Colonic mucosa (tissue), 4 donors: ENCODE measurements at places on chromosomes 2 and 18. TPM values are rescaled to one million over a fixed set of nuclear protein-coding genes. Genes with fewer than 3 reads are reported as not detected.

SPP2 gene
- not detected for total RNA-seq

TMEM247 gene
- total RNA-seq, result not detected

TMEM131 gene
- 52.4 TPM for total RNA-seq

FAM228A gene
- not detected for total RNA-seq

ZNF892 gene
- 2.2 TPM for total RNA-seq

PSMD1 gene
- 74.1 TPM for total RNA-seq

DNA sequence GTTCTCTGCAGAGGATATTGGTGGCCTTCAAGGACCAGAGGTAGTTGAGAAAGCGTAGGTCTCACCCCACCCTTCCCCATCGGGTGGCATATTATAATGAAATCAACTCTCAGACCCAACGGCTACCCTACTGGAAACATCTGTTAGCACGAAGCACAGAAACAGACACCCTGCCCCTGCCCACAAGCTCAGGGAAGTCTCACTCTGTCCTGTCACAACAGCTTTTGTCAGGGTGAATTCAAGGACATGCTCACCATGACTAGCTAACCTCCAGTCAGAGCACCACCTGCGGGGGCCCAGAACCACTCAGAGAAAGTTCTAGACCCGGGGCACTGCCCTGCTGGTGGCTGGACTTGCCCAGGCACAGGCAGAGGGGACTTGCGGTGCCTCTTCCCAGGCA lies 3.5 kb upstream of the B3GNT7 start:
- no peak overlapping the region for H3K4me3 ChIP-seq
- no peaks in the 10 kb centered on the region for H3K36me3 ChIP-seq
- no peak for DNase-seq
- H3K27me3 ChIP-seq, result no peaks in the 10 kb centered on the region
- H3K27ac ChIP-seq, result no peak overlapping the region

- DNase-seq, result no peak
- H3K4me1 ChIP-seq, result no peaks in the 10 kb centered on the region
- H3K36me3 ChIP-seq, result no peaks in the 10 kb centered on the region
- H3K27ac ChIP-seq, result no peak overlapping the region
- H3K4me3 ChIP-seq, result no peak overlapping the region
- no peaks in the 10 kb centered on the region for H3K27me3 ChIP-seq
Observed at GRCh38 chr18:60113396-60113795, 213.6 kb downstream of the PMAIP1 start.

DNA sequence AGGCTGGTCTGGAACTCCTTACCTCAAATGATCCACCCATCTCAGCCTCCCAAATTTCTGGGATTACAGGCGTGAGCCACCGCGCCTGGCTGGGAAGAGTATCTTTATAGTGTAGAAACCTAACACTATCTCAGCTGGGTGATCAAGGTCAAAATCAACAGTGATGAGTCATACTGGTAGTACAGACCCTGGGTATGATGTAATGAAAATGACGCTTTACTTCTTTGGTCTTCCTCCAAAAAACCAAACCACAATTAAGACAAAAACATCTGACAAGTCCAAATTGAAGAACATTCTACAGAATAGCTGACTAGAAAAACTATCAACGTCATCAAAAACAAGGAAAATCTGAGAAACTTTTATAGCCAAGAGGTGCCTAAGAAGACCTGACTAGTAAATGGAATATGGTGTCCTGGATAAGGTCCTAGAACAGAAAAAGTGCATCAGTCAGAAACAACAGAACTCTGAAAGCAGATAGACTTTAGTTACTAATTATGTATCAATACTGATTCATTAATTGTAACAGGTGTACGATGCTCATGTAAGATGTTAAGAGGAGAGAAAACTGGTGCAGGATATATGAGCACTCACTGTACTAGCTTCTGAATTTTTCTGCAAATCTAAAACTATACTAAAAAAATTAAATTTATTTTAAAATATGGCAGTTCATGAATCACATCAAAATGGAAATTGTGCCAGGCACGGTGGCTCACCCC lies 25.4 kb downstream of the PDCL3 start:
- H3K4me3 ChIP-seq, result no peak overlapping the region
- H3K27me3 ChIP-seq, result no peaks in the 10 kb centered on the region
- H3K27ac ChIP-seq, result no peak overlapping the region
- no peaks in the 10 kb centered on the region for H3K4me1 ChIP-seq

GRCh38 chr2:2389215-2389614 lies 58.1 kb upstream of the MYT1L start:
- H3K36me3 ChIP-seq, result no peaks in the 10 kb centered on the region
- H3K27me3 ChIP-seq, result no peaks in the 10 kb centered on the region
- no peak overlapping the region for H3K27ac ChIP-seq
- no peak for DNase-seq

GRCh38 chr2:960061-960736 lies 9.6 kb downstream of the SNTG2 start:
- H3K36me3 ChIP-seq, result no peaks in the 10 kb centered on the region
- H3K27ac ChIP-seq, result no peak overlapping the region
- H3K27me3 ChIP-seq, result no peaks in the 10 kb centered on the region
- no peak overlapping the region for H3K4me3 ChIP-seq
- no peaks in the 10 kb centered on the region for H3K4me1 ChIP-seq

GRCh38 chr2:191951376-191951775 lies 104.5 kb upstream of the CAVIN2 start:
- no peak overlapping the region for H3K27ac ChIP-seq
- H3K36me3 ChIP-seq, result no peaks in the 10 kb centered on the region
- no peak for DNase-seq
- H3K4me1 ChIP-seq, result no peaks in the 10 kb centered on the region
- no peaks in the 10 kb centered on the region for H3K27me3 ChIP-seq

DNA sequence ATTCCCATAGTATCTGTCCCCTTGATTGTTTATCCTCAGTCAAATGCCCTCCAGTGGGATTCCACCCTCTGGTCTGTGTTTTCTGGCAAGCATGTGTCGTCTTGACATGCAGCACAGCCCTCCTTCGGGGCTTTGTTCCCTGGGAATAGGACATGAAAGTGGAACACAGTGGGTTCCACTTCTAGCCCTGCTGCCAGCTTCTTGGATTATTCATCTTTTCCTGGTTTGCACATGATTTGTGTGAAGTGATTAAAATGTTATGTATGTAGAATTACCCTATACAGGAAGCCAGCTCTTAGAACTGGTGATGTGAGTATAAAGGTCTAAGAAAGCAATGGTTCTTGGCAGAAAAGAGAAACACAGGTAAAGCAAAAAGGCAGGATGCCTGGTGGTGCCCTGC lies 142.3 kb downstream of the TANC1 start:
- H3K27ac ChIP-seq, result no peak overlapping the region
- H3K27me3 ChIP-seq, result no peaks in the 10 kb centered on the region

GRCh38 chr2:218877331-218877730 lies 3.3 kb upstream of the WNT10A start:
- H3K27me3 ChIP-seq, result peaks cover 72% of the 10 kb centered on the region
- H3K4me1 ChIP-seq, result no peaks in the 10 kb centered on the region
- H3K36me3 ChIP-seq, result no peaks in the 10 kb centered on the region
- no peak overlapping the region for H3K27ac ChIP-seq
- no peak overlapping the region for H3K4me3 ChIP-seq

- DNase-seq, result no peak
- no peak overlapping the region for H3K4me3 ChIP-seq
- no peaks in the 10 kb centered on the region for H3K36me3 ChIP-seq
- no peaks in the 10 kb centered on the region for H3K27me3 ChIP-seq
- H3K27ac ChIP-seq, result no peak overlapping the region
Observed at GRCh38 chr2:2738276-2738675, 407.2 kb upstream of the MYT1L start.

DNA sequence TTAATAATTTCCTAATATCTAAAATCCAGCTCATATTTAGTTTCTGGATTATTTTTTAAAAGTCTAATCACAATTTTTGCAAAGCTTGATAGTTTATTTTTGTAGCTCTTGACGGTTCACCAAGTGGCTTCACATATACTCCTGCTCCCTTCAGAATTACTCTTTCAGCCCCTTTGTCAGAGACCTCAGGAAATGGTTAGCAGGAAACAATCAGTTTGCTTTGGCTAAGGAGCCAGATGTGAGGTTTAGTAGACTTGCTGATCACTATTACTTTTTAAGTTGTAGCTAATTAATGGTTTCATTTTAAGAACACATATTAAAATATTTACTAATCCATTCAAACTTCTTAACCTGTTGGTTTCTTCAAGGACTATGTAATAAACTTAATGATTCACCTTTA lies 2.3 kb downstream of the RBBP8 start:
- no peaks in the 10 kb centered on the region for H3K36me3 ChIP-seq
- H3K4me1 ChIP-seq, result no peaks in the 10 kb centered on the region
- H3K4me3 ChIP-seq, result no peak overlapping the region
- H3K27me3 ChIP-seq, result no peaks in the 10 kb centered on the region

DNA sequence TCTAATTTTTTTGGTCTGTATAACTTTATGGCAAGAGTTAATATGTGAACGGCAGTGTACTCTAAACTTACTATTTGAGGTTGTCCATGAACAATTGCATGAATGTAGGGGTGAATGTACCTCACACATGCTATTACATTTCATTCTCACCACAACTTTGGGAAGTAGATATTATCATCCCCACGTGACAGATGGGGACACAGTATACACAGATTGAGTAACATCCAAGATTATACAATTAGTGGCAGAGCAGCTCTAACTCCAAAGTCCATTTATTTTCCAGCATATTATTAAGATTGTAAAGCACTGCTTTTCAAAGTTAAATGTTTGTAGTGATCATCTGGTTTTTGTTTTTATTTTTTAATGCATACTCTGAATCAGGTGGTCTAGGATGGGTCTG lies 622.1 kb upstream of the ZEB2 start:
- DNase-seq, result no peak
- H3K4me1 ChIP-seq, result no peaks in the 10 kb centered on the region
- H3K27me3 ChIP-seq, result no peaks in the 10 kb centered on the region
- H3K36me3 ChIP-seq, result no peaks in the 10 kb centered on the region
- no peak overlapping the region for H3K4me3 ChIP-seq

DNA sequence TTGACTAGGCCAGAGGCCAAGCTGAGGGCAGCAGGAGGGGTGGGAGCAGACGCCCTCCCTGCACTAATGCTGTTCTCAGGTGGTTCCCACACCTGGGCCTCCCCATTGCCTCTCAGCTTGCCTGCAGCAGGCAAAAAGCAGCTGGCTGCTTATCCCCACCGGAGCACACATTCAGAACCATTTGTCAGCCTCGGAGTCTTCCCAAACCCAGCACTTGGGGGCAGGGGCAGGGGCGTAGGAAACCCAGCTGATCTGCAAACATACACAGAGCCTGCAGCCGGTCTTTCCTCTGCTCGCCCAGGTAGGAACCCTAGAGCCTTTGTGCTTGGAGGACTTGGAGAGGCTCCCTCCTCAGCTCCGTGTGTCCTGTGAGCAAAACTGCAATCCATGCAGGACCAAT lies 249.8 kb downstream of the CYP26B1 start:
- H3K27me3 ChIP-seq, result no peaks in the 10 kb centered on the region
- no peak overlapping the region for H3K27ac ChIP-seq
- no peaks in the 10 kb centered on the region for H3K36me3 ChIP-seq
- DNase-seq, result no peak
- no peak overlapping the region for H3K4me3 ChIP-seq

DNA sequence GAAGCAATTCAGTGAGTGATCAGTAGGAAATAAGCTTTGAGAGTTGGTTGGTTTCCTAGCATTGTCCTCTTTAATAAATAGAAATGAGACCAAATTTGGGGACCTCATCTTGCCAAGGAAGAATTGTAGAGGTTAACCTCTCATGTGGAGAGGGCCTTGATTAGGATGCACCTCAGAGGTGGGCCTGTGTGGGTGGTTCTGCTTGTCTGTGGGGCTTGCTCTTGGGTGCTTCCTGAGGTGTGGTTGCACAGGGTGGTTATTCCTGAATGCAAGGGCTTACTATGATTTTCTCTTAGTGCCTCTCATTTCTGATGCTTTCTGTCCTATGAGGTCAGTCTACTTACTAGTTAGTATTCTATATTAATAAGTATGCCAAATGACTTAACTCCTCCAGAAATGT lies 89.6 kb upstream of the MGAT5 start:
- H3K36me3 ChIP-seq, result no peaks in the 10 kb centered on the region
- no peaks in the 10 kb centered on the region for H3K27me3 ChIP-seq
- no peak overlapping the region for H3K4me3 ChIP-seq
- DNase-seq, result no peak
